ENCODE measurements at places on chromosomes 5 and 9.
A peak's percentile ranks its signal among the peaks of the same experiment; 100 is the strongest.

DNA sequence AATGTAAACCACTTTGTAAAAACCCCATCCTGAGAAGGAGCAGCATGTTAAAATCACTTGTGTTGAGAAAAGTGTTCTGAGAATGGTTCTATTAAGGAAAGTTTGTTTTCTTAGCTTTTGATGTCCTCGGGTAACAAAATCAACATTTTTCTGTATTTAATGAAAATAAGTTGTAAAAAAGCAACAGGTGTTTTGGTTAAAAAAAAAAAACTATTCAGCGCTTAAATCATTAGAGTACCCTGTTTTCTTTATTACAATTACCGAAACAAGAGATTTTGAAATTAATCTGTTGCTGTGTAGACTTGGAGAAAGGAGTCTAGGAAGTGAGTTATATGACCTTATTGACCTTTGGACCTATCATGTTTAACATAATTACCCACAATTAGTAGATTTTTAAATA, 167.7 kb downstream of the XRCC4 start:
- no peak for DNase-seq

DNA sequence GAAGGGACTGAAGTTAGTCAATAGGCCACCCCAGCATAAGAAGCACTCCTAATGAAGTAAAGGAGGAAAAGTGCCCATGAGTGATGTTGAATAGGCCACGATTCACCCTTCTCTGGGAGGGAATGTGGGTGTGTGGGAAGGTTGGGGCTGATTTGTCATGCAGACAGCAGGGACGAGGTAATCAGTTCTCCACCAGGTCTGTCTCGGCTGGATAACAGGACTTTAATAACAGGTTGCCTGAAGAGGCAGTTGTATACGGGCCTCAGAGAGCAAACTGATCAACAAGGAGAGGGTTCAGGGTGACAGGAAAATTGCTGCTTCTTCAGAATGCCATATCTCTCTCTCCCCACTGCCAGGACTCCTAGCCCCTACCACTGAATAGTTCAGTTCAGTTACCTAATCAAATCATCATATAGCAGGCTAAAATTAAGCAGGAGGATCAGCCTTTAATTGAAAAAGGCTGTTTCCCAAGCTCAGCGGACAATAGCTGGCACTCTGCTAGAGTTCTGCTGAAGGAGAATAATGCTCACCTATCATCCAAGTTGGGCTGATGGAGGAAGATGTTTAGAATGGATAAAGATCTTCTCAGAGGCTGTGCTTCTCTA, 43.6 kb upstream of the SMIM32 start:
- DNase-seq = no peak

GRCh38 chr5:90783460-90784333, 225.1 kb downstream of the ADGRV1 start:
- DNase-seq = peak; percentile 68

DNA sequence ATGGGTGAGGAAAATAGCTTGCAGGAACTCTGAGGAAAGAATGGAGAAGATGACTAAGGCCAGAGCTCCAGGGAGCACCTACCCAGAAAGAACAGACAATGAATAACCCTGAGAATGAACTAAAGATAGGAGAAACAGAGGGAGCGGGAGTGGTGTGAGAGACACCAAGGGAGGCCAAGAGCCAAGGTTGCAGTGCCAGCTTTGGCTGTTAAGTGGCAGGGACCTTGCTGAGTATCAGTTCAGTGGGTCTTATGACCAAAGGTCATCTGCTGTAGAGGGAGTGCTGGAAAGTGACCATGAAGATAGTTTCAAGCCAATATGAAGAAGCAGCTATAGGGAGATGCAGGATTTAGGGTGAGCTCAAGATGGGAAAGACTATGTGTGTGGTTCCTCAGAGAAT, 16.7 kb downstream of the P4HA2 start:
- no peak for DNase-seq

DNA sequence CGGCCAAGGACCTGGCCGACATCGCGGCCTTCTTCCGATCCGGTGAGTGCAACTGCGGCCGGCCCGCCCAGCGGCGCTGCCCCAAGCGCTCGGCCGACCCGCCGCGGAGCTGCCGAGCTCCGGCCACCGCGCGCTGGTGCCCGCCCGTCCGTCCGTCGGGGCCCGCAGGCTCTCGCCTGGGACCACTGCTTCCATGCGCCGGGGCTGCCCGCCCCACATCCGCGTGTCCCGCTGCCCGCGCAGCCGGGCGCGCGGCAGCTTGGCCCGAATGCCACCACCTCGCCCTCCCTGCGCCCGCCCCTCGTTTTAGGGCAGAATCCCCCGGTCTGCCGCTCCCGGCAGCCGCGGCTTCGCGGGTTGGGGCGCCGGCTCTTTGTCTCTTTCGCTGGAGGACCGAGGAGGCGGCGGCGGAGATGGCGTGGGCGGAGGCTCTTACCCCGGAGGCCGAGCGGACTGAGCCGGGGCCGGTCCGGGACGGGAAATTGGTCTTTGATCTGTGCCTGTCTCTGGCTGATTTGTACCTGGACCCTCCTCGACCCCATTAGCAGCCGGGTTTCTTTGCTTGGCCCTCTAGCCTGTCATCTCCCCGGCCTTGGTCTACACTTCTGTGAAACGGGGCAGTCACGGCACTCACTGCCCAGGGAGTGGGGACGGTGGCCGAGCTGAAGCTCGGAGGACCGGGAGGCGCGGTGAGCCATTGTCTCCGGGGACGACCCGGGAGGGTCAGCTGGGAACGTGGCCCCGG, 871 bp downstream of the TRIO start:
- no peak for DNase-seq

GRCh38 chr5:78509884-78510769, 138.4 kb downstream of the LHFPL2 start:
- DNase-seq = no peak

DNA sequence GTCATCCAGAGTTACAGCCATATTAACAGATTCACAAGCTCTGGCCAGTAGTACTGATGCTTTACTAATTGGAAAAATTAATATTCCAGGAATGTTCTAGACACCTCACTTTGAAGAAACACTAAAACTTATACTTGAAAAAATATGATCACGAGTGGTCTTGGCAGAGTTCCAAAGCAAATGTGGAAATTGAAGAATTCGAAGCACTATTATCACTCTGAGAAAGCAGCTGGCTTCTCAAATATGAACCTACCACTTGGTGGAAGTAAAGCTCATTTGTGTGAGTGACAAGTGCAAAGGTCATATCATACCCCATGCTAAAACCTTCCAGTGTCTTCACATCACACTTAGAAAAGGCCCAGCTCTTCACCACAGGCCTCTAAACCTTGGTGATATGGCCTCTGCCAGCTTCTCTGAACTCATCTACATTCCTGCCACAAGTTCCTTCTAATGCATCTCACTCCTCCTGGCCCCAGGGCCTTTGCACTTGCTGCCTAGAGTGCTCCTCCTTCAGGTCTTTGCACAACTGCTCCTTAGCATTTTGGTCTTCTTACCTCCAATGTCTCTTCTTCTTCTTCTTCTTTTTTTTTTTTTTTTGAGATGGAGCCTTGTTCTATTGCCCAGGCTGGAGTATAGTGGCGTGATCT, 175.7 kb upstream of the SMIM23 start:
- no peak for DNase-seq

DNA sequence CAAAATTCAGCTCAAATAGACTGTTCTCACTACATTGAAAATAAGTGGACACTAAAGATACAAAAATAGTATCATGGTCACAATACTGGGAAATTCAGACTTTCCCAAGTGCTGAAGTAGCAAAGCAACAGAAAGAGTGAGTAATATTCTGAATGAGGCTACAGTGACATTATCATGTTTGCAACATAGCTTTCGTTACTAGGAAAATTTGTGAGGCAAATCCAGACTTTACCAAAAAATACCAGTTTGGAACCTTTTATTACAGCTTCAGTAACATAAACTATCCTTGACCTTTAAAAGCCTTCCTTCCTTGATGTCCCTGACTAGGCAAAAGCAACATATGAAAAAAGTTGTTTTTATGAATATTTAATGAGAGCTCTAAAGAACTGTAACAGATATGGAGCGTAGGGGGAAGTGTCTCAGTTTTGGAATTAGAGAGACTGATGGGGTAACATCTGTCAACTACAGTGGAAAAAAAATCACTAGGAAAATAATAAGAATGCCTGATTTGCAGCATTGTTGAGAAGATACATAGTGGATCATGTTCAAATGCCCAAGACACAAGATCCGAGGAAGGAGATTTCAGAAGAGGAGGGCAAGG, 312.9 kb downstream of the ADGRV1 start:
- DNase-seq = no peak

DNA sequence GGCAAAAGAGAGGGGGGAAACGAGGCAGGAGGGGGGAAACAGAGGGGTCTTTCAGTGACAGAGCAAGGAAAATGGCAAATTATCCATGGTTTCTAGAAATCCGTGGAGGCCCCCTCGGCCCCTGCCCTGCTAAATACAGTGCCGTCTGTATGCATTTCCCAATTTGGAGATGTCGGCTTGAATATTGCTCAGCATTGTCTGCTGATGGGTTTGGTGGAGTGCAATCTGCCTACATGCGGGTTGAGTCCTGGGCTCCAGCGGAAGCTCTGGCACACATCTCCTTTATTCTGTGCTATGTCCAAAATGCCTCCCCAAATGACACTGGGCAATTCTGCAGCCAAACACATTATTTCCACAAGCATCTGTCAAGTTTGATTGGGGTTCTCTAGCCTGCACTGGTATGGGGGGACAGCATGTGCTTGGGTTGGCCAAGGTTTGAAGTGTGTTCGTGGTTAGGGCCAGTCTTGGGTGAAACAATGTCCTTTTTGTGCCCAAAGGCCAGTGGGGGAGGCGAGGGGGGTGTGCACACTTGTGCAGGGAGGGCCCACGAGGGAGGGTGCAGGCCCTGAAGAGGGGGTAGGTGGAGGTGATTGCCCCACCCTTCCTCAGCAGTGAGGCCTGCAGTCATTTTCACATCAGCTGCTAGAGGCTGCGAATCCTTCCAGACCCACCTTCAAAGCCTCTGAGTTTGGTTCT, 6.2 kb upstream of the NEUROG1 start:
- DNase-seq = no peak

GRCh38 chr5:58116346-58116745, 343.5 kb downstream of the PLK2 start:
- DNase-seq = no peak

GRCh38 chr9:16869882-16870595, 431 bp downstream of the BNC2 start:
- no peak for DNase-seq

- DNase-seq = no peak
Measured at GRCh38 chr5:93891491-93892480, 150.4 kb upstream of the POU5F2 start.

GRCh38 chr5:112514111-112514510, 95.0 kb upstream of the EPB41L4A start:
- DNase-seq = no peak

DNA sequence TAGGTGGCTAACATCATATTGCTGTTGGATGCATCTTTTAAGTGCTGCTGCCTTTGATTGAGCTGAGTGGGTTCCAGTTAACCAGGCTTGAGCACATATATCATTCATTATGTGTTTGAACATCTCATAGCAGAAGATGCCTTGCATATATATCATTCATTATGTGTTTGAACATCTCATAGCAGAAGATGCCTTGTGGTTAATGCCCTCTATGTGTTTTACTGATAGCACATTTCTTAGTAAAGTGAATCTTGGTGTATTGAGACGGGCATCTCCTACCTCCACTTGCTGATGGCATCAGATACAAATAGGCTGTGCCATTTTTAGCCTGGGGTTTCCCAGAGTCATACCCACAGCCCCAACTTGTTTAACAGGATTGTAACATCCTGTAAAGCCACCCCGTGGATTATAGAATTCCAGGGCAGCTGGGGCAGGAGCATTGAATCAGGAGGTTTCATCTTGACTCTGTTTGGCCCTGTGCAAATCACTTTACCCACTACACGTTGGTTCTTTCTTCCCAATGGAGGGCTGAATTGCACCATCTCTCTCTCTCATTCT, 26.5 kb downstream of the MTAP start:
- no peak for DNase-seq

DNA sequence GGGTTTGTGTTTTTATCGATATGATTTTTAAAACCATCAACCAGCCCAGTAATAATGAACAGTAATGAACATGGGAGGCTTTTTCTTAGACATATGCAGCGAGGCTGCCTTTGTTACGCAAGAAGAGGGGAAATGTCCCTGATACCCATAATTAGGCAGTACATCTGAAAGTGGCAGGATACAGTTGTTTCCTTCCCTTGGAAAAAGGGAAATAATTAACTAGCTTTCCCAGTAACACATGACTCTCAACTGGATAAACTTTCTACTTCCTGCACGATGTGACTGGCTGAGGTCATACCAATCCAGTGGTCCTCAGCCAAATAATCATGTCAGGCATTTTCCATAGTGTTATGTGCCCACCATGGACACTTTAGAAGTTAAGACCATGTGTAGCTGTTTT, 431.6 kb upstream of the C9orf72 start:
- DNase-seq = no peak

DNA sequence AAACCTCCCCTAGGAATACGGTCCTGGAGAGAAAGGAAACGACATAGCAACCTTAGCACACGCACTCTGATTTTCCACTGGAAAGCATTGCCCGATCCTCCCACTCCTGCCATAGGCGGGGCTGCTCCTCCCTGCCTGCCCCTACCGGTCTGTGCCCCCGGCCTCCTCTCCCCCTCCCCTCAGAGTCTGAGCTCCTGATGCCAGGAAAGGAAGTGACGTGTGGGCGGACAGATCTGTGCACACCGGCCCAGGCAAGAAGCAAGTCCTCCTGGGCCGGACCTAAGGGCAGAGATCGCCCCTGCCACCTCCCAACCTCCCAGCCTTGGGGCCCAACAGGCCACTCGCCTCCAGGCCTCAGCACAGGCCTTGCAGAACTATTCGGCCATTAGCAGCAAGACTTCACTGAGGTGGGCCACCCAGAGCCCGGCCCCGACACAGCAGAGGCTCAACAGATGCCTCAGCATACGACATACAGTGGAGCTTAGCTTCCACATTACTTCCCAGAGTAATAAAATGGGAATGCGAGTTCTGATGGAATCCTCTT, 7.2 kb downstream of the NINJ1 start:
- no peak for DNase-seq

- DNase-seq = no peak
Measured at GRCh38 chr5:6674421-6674820, 38.8 kb upstream of the TENT4A start.

DNA sequence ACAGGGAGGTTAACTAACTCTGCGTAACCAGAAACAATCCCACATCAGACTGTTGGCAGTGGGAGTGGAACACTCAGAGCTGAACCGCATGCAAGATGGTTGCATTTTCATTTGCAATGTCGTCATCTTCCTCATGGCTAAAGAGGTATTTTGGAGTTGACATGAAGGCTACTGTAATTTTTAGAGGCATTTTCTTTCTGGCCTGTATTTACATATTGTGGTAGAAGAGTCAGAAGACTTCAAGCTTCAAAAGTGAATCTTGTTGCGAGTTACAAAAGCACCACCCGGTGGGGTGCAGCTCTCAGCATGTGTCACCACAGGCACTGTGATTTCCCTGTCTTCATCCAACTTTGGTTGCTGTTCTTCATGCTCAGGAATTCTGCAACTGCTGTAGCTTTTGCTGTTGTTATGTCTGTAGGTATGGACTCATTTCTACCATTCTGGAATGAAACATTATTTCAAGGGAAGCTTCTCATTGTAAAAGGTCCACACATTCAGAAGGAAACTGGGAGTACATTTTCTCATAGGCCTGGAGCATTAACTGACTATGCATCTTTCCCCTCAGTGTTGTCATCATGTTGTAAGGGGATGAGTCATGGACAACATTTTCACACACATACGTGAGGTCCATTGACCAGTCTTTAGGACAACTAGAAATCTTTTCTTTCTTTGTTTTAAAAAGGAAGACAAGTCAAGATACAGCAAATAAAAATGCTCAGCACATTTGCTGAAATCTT, 35.4 kb upstream of the GDNF start:
- DNase-seq = peak; percentile 91

Measured in astrocyte of the cerebellum (primary cell).